NCI-H510A (cell line): ENCODE measurements at places on chromosomes 11 and 22.

DNA sequence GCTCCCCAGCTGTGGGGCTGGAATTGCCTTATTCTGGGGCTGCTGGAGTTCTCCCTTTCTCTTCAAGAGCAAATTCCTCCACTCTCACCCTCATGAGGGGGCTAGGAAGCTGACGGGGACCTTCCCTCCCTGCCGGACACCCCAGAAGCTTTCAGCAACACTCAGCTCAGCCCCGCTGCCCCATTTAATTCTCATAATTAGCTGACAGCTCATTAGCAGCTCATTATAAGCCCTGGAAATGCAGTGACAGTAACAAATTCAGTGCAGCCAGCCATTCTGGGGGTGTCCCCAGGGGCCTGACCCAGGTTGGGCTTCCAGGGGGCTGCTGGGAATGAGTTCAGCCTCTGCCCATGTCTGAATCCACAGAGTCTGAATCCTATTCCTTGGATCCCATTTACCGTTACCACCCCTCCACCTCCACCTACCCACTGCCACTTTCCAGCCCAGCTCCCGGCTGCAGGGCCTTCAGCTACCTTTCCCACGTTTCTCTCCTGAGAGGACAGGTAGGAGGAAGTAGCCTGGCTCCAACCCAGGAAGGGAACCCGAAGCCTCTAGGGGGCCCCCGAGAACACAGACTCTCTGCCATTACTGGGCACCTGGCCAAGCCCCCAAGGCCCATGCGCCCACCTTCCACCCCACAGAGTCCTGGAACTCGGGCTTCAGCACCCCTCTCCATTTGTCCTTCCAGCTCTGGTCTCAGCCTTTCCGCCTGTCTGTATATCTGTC is 101.7 kb upstream of the LMO1 start:
- DNase-seq: no peak

DNA sequence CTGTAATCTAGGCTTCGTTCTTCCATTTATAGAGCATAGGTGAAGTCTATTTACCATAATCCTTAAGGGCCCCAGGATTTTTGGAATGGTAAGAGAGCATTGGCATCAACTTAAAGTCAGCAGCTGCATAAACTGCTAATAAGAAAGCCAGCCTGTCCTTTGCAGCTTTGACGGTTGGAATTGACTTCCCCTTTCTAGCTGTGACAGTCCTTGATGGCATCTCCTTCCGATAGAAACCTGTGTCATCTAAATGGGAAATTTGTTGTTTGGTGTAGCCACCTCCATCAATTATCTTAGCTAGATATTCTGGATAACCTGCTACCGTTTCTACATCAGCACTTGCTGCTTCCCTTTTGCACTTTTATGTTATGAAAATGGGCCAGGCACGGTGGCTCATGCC is 58.0 kb upstream of the GLYATL1B start:
- no peak for DNase-seq

GRCh38 chr11:1948389-1948788 is 1.3 kb downstream of the MRPL23 start:
- no peak for DNase-seq

DNA sequence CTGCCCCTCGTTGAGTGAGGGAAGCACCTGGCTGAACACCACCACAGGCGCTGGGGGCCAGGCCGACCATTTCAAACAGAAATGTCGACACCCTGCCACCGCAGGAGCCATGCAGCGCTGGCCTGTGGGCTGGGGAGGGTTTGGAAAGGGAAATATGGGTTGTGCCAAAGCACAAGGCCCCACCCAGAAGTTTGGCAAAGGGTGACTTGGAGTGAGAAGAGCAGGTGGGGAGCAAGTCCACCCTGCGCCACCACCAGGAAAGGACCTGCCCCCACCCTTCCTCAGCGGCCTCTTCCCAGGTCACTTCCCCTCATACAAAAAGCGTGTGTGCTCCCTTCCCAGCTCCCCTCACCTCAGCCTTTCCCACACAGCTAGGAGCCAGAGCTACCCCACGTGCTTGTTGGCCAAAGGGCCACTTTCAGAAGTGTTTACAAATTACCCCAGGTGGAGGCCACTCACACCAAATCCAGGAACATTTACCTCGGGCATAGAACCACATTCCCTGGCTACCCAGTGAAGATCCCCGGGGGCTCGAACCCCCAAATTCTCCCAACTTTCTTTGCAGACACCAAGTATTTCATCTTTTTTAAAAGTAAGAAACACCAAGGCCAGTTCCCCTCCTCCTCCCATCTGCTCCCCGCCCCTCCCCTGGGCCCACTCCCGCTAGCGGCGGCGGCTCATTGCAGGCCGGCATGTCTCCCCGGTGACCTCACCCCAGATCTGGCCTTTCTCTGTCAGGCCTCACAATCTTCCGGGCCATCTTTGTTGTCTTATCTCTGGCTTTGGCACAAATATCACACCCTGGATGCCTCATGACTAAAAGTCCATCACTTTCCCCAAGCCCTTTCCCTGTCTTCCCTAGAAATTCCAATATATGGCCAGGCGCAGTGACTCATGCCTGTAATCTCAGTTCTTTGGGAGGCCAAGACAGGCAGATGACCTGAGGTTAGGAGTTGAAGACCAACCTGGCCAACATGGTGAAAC is 20.5 kb upstream of the SCGB1A1 start:
- no peak for DNase-seq

DNA sequence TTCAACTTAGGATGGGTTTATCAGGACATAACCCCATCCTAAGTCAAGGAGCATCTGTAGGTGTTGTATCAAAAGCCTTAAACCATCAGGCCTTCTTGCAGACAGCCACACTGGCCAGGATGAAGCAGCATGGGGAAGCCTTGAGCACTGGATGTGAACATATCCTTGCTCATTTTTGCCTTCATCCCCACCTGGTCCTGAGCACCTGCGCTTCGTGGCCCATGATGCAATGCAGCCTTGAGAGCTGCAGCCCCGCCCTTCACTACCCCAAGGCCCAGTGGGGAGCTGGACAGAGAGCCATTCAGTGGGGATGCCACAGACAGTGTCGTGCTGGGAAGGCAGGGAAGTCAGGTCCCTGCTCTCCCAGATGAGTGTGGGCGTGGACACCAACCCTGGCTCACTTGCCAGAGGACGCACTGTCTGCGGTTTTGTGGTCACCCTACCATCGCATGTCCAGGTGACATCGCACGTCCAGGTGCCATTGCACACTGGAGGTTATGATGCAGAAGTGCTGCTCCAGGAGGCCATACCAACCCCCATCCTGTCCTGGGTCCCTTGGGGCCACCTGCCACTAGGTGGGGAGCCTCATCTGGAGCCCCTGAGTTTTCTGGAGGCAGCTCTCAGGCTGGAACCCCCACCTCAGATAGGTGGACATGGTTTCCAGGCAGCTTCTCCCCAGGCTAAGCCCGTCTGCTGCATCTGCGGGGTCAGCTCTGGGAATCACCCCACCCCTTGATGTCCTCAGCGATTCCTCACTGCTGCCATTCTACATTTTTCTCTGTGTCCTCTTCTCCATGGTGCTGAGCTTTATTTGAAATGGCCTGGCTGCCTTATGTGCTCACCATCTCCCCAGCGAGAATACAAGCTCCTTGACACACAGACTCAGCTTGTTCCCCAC is 14.4 kb downstream of the GNAZ start:
- no peak for DNase-seq

DNA sequence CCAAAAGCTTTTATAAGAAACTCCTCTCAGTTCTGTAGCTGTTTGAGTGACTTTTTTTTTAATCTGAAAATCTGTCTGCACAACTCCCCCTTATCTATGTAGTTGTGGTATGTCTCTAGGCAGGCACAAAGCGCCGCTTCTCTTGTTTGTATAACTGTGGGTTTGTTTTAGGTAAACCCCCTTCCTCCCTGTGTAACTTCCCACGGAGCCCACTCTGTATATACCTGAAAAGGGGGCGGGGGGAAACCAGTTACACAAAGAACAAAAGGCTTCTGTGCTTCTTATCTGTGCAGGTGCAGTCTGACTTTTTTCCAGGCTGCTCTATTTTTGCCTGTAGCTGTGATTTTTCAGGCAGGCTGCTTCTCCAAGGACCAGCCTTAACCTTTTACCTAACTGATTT is 13.2 kb downstream of the OR10AG1 start:
- DNase-seq: no peak

DNA sequence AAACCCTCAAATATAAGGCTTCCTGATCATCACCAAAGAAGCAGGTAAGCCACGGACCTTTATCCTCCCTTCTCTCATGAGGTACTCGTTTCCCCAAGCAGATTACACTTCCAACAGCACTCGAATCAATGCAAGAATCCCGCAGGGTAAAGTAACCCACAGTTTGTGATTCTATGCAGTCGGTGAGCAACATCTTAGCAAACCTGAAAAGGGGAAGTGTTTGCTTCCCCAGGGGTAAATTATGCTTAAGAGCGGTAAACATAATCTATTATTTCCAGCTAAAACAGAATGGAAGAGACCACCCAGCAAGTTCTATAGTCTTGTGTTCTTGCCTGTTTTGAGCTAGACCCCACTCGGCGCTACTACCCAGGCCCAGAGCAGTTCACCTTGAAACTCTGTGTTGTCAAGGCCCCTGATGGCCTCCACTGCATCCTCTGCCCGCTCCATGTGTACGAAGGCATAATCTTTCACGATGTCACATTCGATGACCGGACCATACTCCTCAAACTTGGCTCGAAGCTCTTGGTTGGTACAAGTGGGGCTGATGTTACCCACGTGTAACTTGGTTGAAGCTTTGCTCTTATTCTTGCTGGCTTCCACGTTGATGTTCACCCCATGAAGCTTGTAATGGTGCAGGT is 1.3 kb downstream of the RBM4B start:
- no peak for DNase-seq

GRCh38 chr11:111541254-111542061 is 938 bp downstream of the LAYN start:
- no peak for DNase-seq

GRCh38 chr11:117836077-117836960 is 11.8 kb upstream of the FXYD2 start:
- DNase-seq: no peak

GRCh38 chr11:61869708-61870451 is 21.5 kb downstream of the FADS3 start:
- DNase-seq: no peak

DNA sequence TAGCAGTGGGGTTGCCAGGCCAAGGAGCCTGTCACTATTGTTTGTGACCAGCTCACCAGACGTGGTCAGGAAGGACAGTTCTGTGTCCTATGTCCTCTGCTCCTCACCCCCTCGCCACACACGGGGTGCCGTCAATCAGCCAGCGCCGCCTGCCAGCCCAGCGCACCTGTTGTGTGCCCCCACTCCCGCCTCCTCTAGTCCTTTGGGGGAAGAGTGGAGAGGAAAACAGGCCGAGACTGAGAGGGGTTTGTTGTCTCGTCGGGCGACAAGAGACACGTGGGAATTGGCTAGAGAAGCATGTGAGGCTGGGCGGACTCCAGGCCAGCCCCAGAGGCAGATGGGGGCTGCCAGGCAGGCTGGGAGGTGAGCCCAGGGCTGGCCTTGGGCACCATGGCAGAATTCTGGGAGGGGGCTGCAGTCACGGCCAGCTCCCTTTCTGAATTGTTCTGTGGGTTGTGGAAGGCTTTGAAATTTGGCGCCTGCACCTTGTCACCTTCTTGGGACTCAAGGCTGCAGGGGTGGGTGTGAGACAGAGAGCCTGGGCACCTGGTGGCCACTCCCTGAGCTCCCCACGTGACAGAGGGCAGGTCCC is 3.1 kb upstream of the KCNQ1OT1 start:
- DNase-seq: no peak

DNA sequence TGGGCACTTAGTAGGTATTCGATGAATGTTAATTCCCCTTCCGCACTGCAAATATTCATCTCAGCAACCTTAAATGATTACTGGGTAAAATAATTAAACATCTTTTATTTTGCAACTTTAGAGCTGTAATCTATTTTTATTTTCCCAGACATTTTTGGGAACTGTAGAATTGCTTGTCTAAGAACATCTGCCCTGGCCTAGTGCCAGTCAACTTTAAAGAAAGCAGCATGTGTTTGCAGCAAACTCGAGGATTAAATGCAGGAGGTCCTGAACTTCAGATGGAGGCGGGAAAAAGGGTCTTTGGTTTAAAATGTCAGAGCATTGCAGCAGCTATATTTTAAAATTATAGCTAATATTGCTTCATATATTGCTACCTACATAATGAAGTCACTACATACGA is 190.0 kb downstream of the PGR start:
- DNase-seq: no peak

GRCh38 chr11:12269104-12269441 is 108.3 kb upstream of the PARVA start:
- no peak for DNase-seq

DNA sequence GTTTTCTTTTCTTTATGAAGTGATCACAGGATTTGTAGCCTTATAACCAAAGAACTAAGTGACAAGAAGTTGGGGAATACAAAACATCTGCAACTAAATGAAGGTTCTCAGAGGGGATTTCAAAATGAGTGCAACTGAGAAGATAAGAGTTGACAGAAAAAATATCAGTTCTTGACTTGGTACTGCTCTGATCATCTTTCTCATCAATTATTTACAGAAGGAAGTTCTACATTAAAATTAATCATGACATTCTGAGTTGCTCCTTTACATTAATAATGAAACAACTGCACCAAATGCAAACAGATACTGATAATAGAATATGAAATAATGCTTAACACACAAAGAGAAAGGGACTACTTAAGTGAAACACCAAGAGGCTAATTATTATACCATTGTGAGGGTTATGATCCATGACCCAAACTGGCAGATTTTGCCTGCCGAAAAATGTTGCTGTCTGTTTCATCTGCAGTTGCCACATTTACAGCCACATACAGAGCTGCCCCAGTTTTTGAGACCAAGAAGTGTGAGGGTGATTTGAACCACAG is 561.9 kb upstream of the ANO5 start:
- DNase-seq: no peak

DNA sequence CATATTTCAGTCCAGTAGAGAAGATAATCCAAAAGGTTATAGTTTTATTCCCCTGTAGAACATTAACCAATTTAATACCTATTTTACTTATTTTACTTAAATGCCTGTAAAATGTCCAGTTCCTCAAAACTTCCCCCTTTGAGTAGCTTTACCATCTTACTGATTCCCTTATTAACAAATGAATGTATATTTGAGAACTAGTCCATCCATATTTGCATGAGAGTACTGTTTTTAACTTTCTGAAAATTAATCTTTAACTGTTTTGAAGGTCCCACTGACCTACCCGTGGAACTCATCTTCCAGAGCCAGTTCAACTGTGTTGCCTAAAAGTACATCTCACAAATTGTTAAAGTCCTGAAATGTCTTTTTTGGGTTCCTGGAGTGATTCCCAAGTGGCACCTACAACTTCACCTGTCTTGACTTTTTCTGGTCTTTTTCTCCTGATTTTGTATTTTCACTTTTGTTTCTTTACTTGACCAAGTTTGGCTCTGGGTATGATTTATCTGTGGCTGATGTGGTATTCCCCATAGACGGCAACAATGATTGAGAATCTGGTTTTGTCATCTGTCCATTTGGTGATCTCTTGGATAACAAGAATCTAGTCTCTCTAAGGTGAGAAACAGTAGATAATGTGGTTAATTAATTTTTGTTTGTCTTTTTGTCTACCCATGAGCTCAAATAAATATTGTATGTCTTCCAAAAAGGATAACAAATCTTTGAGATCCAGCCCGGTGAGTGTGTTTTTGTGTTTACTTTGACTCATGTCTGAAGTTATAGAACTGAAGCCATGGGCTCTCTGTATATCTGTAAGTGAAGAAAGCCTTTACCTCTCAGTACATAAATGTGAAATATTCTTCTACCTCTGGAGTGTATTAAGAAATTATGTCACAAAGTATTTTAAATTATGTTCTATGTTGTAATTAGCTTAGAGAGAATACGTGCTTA is 174.2 kb downstream of the ETS1 start:
- DNase-seq: no peak
